ENCODE measurements at places on chromosomes 6 and 20.

DNA sequence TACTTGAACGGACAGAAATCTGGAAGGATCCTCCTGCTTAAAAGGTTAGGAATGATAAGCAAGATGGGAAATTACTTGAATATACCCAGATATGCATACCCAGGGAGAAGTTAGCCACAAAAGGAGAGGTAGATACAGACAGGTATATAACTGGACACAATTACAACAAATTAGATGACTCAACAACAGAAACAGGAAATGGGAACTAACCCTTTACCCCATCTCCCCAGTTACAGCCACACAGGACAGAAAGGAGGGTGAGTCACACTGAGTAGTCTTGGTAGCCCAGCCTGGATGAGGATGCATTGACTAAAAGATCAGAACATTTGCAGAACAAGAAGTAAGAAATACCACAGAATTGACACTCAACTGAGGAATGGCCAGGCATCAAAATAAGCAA lies 61.2 kb downstream of the C6orf52 start:
- no peak for DNase-seq

GRCh38 chr6:25042984-25043725 lies 107.4 kb upstream of the RIPOR2 start:
- no peak for DNase-seq

DNA sequence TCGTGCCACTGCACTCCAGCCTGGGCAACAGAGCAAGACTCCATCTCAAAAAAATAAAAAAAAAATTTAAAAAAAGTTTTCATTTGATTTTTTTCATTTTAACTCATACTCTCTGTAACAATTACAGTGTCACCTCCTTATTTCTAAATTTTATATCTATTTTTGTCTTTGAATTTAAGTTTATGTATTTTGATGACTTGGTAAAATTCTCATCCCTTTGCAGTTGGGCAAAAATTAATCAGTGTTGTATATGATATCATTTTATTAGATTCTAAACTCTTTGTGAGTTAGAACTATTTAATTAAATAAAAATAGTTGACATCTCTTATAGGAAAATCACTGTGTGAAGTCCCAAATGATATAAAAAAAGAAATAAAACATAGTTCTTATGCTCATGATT lies 270.7 kb downstream of the PLCB1 start:
- DNase-seq, result no peak

DNA sequence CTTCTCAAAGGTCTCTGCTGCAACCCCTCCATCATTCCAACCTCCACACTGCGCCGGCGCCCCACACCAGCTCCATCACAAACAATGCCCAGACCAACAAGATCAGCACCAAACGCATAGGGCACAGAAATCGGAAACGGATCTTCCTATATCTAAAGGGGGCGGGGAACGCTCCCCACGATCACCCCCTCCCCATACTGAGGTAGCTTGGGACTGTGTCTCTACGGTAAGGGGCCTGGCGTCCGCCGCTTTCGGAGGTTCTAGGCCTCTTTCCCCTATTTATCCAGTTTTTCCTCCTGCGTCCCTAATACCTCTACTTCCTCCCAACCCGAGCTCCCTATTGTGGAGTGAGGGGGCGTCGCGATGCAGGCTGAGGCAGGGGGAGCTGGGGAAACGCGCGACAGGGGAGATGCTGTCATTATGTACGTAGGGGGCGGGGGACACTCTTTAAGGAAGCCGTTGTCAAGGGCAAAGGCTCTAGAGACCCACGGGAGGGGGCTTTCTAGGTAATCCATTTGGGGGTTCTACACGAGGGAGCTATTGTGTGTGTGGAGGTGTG lies 909 bp downstream of the DNAAF9 start:
- peak; percentile 42 for DNase-seq

- DNase-seq, result no peak
These were observed 736.6 kb downstream of the DHX35 start for GRCh38 chr20:39698752-39699151.

DNA sequence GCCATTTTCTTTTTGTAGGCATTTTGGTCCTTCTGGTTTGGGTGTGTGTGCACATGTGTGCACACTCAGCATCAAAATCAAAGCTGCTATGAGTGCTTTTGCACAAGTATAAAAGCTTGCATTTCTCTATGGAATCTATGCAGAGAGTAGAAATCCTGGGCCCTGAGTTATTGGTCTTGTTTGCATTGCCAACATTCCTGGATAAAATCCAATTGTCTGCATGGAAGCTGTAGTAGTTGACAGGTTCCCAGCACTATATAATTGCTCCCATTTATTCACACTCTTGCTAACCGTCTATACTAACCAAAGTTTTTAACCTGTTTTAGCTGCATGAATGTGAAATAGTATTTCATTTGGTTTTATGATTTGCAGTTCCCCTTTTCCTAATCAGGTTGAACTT lies 277.0 kb downstream of the FOXA2 start:
- no peak for DNase-seq

DNA sequence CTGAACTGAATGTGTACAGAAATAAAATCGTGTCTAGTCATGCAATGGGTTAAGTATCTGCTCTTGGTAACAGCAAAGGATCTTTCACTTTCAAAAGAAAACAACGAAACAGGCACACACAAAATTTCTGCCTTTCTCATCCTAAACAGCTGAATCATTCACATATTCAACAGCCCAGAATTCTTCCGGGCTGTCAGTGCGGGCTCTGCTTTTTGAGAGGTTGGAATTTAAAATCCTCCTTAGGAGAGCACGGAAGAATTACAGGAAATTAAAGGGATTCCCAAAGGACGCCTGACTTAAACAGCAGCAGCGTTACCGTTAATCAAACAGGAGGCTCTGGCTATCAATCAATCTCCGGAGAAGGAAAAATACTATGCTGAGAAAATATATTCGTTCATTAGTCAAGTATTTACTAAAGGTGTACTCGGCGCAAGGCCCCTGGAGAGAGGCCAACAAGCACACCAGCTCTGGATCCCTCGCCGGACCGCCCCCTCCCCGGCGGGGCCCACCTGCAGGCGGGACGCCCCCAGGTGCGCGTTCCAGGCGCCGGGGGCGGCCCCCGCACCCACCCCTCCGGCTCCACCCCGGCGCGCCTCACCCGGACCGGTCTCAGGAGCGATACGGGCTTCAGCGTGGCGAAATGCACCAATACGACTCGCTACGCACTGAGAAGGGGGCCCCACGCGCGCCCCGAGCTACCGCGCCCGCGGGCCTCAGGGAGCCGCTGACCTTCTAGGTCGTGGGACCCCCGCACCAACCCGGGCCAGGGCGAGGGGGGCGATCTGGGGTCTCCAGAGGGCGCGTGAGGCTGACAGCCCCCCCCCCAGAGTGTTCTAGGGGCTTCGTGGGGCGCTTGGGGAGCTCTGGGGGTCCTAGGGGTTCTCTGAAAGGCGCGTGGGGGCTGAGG lies 1.0 kb downstream of the NAPB start:
- DNase-seq, result peak; percentile 47

DNA sequence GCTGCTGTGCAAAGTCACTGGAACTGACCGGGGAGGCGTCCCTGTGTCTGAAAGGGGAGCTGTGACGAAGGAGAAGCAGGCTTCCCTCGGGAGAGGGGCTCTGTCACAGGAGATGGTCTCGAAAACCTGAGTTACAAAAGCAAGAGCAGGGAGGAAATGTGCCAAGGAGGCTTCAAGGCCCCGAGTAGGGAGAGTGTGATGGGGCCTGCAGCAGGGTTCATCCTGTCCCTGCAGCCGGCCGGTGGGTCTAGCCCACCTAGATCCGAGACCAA lies 16.7 kb downstream of the DYNLT1 start:
- no peak for DNase-seq

DNA sequence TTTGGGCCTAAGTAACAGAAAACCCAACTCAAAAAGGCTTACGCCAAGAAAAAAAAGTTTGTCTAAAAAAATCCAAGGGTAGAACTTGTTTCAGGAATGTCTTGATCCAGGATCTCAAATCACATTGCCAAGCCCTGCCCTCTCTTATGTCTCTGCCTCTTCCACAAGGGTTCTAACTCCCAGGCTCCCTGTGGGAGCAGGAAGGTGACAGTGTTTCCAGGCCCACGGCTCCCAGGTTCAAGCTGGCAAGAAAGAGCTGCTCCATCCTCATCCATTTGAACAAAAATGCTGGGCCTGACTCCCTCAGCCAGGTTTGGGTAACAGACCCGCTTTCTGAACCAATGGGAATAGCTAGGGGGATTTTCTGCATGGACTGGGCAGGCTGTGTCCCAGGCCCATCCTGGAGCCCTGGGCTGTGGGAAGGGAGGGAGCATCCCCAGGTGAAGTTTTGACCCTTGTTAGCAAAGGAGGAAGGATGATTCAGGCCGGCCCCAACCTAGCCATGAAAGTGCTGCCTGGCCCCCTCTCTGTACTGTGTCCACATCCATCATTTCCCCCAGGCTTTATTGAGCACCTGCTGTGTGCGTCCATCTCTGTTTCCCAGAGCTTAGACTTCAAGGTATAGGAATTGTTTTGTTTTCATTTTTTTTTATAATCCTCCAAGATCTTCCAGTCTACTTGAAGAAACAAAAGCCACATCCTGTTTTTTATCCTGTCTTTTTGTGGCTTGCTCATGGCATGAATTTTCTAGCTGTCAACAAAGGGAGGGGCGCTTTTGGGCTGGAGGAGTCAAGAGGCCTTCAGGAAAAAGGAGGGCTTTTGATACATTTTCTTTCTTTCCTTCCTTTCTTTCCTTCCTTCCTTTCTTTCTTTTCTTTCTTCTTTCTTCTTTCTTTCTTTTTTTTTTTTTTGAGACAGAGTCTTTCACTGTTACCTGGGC lies 159.8 kb downstream of the TFAP2C start:
- DNase-seq, result no peak

GRCh38 chr20:8812817-8813216 lies 256.1 kb upstream of the PLCB4 start:
- DNase-seq, result peak; percentile 53

GRCh38 chr6:150128425-150128824 lies 14.4 kb upstream of the PPP1R14C start:
- no peak for DNase-seq

GRCh38 chr6:52667572-52667971 lies 3.3 kb upstream of the TMEM14A start:
- DNase-seq, result no peak

GRCh38 chr6:14386668-14387067 lies 269.1 kb downstream of the CD83 start:
- no peak for DNase-seq

- DNase-seq, result no peak
These were observed 170.9 kb downstream of the GJA10 start for GRCh38 chr6:90065173-90065572.

GRCh38 chr6:34138914-34139510 lies 6.9 kb downstream of the GRM4 start:
- no peak for DNase-seq
